ENCODE measurements at places on chromosomes 5 and 9.

GRCh38 chr9:29144476-29144875 lies 1571.2 kb upstream of the C9orf72 start:
- DNase-seq, result no peak

GRCh38 chr5:219460-219863 lies 1.3 kb downstream of the SDHA start:
- DNase-seq, result no peak

DNA sequence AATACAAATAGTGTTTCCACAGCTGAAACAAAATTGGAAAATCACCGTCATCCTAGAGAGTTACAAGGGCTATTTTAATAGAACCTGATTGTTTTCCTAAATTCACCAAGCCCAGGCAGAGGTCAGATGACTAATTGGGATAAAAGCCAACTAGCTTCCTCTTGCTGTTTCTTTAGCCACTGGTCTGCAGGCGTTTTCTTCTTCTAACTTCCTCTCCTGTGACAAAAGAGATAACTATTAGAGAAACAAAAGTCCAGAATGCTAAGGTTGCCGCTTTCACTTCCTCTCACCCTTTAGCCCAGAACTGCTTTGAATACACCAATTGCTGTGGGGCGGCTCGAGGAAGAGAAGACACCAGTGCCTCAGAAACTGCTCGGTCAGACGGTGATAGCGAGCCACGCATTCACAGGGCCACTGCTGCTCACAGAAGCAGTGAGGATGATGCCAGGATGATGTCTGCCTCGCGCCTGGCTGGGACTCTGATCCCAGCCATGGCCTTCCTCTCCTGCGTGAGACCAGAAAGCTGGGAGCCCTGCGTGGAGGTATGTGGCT lies at the start of gene TLR4:
Gene TLR4 (plus strand): TSS at position 380 of the 552 bp plus-strand sequence. CDS start 70 bp downstream, at position 450.
- no peak for DNase-seq

- DNase-seq, result no peak
These were observed 110.0 kb downstream of the PAM start for GRCh38 chr5:102865171-102865509.

DNA sequence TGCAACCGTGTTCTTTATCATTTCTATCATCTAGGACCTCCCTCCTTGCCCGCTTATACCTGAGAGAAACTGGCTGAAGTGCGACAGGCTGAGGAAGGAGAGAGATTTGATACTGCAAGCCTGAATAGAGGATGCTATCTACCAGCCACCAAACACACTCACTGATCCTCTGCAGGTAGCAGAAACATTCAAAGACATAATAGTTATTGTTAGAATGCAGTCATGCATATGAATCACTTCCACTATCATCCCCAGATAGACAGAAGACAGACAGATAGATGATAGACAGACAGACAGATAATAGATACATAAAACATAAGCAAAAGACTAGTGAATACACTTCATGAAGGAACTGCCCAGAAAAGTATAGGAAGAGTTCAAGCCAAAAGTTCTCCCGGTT lies 32.9 kb downstream of the FAM81B start:
- no peak for DNase-seq

DNA sequence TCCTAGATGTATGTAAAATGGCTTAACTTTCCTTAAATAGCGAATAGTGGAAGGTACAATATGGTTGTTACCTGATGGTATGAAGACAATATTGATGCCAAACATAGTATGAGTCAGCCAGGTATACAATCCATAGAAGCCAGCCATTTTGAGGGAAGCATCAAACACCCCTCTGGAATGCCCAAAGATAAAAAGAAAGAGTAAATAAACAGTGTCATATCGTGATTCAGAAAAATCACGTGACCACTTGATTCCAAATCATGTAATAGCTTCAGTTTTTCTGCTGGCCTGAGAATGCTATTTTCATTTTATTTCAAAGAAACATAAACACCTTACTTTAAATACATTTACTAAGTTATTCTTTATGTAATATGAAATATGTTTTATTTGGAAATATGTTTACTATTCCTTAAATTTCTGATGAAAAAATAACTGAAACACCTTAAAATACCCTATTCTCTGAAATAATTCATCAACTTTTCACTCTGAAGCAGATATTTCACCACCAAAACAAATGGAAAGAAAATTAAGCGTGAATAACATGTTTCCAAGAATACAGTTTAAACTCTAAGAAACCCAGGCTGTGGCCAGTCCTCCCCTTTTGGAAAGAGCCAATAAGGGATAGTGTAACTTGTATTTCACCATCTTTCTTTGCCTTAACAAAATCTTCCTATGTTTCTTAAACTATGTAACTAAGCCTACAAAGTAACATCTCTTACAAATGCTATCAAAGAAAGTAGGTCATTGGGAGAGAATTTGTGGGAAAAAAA lies 24.8 kb upstream of the CTNNAL1 start:
- DNase-seq, result no peak

GRCh38 chr5:7047511-7048261 lies 334.5 kb downstream of the TENT4A start:
- DNase-seq, result no peak

DNA sequence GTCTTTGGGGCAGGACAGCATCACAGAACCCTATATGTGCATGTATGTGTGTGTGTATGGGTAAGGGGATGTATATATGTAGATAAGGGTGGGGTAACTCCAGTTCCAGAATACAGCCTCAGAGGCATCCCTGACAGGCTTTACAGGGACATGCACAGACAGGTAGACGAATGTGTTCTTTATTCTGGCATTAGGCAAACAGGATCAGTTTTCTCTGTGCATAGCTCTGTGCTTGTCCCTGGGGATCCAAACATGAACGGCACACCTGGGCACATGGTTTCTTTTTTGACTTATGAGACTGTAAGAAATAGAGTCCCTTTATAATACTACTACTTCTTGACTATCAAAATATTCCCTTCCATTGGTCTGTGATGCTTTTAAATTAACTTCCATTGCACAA lies 120.6 kb downstream of the TRIO start:
- no peak for DNase-seq

- no peak for DNase-seq
These were observed 4.2 kb downstream of the ABCA1 start for GRCh38 chr9:104923740-104924139.

GRCh38 chr9:98551511-98552286 lies 157.0 kb downstream of the GABBR2 start:
- no peak for DNase-seq

DNA sequence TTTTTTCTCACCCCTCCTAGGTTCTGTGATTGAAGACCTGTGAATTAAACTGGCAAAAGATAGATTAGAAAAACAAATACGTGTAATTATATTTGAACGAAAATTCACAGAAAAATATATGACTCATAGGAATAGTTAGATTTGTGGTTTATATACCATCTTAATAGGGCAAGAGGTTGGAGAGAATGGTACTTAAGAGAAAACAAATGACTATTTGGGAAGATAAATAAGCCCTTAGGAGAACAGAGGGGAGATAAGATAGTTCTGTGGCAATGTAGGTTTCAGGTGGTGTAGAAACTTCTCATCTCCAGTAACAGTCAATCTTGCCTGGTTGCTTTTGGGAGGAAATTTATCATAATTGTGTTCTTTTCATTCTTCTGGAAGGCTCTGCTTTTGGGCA lies 122.0 kb downstream of the PRDM9 start:
- no peak for DNase-seq

DNA sequence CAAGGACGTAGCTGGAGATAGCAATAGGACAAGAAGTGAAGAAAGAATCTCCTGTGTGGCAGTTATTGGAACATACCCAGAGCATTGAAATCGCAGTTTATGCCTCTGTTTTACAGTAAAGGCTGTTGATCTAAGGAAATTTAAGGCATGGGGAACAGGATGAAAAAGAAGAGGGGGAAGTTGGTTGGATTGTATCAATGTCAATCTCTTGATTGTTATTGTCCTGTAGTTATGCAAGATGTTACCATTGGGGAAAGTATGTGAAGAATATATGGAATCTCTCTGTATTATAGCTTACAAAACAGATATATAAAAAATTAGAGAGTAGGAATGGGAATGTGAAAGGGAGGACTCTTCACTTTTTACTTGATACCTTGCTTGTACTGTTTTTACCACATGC lies 195.6 kb upstream of the NREP start:
- no peak for DNase-seq

DNA sequence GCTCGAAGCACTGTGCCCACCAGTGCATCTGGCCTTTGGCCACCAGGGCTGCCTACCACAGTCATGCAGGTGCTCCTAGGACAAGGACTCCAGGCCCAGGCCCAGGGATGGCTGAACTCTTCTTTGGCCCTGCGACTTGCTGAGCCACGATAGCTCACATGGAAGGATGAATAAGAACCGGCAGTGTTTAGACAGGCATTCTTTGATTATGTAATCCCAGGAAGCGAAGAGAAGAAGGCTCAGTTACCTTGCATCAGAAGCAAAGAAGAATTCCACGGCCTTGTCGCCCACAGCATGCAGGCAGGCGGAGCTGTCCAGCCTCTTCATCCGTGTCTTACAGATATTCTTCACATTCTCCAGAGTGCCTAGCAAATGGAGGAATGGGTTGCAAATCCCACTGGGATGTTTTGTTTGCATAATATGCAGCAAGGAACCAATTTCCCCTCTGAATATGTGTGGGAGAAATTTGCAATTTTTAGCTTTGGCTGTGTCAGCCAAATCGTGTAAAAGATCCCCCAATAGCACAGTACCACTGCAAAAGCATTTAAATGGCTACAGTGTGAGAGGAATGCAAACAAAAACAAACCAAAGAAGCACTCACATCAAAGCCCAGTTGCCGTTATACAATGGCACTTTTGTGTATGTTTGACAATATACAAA lies 29.1 kb downstream of the GFPT2 start:
- no peak for DNase-seq

DNA sequence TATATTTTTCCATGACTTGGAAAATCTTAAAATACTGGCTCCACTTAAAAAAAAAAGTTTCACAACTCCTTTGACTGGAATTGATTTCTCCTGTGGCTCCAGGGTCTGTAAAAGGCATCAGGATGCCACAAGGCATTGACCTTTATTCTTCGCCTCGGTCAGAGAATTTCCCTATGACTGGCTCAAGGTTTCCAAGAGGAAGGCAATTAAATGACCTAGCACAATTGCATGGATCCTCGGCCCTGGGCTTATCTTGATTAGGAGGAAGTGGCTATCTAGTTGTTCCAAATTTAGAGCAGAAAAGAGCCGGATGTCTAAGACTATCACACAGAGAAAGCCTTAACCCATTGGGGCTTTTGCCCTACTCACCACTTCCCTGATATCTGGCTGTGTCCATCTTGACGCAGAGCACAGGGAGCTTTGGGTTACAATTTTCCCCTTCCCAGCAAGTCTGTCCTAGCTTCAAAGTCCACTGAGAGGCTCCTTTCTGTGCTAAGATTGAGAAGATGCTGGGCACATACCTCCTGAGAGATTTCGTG lies 56.9 kb upstream of the COL15A1 start:
- DNase-seq, result no peak

Data from cortex of kidney (tissue), 1 donor.